ENCODE measurements at places on chromosomes 12 and 14. TPM values are rescaled to one million over a fixed set of nuclear protein-coding genes. Genes with fewer than 3 reads are reported as not detected.

The RNASE7 gene
- not detected for total RNA-seq

The CNPY2 gene
- total RNA-seq = 86.5 TPM

The AQP5 gene
- total RNA-seq = not detected

GRCh38 chr12:18750085-18750484 lies 12.2 kb downstream of the CAPZA3 start:
- no peak overlapping the region for H3K4me3 ChIP-seq
- no peaks in the 10 kb centered on the region for H3K4me1 ChIP-seq

The FGF23 gene
- total RNA-seq = not detected

Measured in activated T-helper 17 cell treated with anti-CD3 and anti-CD28 coated beads, Interleukin-2, amount 50 U/mL, for 72 hours (primary cell).